ENCODE measurements at places on chromosomes 12 and 14. TPM values are rescaled to one million over a fixed set of nuclear protein-coding genes. Genes with fewer than 3 reads are reported as not detected.

DNA sequence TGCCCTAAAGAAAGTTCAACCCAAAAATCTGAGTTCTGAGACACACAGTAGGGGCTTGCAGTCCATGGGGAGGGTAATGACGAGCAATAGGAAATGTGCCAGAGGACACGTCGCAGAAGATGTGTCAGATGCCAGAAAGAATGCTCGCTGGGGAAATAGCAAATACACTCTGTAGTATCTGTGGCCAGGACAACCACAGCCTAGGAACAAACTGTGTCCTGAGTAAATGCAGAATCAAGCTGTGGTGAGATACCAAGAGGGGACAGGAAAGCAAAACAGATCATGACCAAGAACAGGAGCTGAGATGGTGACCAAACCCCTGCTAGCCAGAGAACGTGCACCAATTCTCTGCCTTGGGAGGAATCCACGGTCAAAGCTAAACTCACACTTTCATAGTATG lies 9.1 kb downstream of the CRACR2A start:
- no peak for DNase-seq

- peak; percentile 94 for DNase-seq
These were observed 7.3 kb downstream of the PHB2 start for GRCh38 chr12:6963016-6963731.

DNA sequence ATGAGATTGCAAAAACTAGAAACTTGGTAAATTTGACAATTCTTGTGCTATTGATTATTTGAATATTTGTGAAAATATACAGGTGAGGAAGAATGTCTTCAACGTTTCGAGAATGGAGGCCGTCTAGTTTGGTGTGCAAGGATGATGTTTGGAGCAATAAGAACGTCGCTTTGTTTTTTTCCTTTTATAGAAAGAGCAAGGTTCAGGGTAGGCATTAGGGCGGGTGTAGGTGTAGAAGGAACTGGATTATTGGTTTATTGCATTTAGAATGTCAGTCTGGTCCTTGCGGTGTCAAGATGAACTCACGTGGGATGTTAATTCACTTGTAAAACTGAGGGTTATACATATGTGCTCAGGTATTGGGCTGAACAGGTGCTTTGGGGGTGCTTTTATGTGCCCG lies 1.1 kb downstream of the RPS26 start:
- DNase-seq = no peak

GRCh38 chr12:20187456-20187855 lies 180.9 kb upstream of the PDE3A start:
- DNase-seq = no peak

DNA sequence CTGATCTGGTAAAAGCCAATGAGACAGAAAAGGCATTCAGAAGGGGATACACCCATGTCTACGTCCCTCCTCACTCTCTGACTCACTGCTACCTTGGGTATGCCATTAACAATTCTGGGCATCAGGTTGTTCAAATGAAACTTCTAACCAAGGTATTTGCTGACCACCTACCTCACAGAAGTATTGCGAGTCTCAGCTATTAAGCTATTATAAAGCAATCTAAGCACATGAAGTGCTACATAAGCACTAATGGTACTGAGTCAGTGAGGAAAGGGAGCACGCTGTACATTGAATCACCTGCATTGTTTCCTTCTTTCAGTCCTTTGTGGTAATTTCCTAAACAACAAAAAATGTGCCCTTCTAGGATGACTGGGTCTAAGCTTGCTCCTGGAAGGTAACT lies 62.8 kb upstream of the CCDC91 start:
- DNase-seq = no peak

GRCh38 chr12:121823101-121823726 lies 19.4 kb downstream of the SETD1B start:
- DNase-seq = peak; percentile 76

GRCh38 chr12:88918161-88918560 lies 337.9 kb upstream of the KITLG start:
- DNase-seq = no peak

DNA sequence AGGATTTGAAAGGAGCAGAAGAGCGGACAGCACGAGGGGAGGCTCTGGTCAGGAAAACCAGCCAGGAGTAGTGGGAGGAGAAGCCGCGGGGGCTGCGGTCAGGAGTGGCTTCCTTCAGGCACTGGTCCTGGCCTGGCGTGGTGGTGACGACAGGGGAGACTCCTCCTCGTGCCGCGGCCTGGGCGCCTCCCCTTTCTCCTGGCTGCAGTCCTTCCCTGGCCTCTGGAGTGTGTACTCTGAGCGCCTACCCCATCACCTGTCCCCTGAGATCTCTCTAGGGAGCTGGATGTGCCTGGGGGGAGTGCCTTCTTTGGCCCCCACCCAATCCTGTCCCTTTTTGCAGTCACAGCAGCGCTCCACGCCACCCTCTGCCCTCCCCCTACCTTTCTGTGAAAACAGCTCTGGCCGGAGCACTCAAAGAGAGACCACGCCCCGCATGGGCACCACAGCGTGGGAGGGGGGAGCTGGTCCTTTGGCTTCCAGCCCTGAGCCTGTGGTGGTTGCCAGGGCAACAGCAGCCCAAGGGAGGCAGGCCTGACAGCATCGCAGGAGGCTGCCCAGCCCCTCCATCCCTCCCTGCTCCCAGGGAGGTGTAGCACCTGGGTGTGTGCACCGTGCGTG lies 125.9 kb downstream of the CALM1 start:
- no peak for DNase-seq

- no peak for DNase-seq
These were observed 37.6 kb downstream of the SPATA7 start for GRCh38 chr14:88422919-88423650.

- no peak for DNase-seq
These were observed 10.2 kb downstream of the SCN8A start for GRCh38 chr12:51601241-51601640.

DNA sequence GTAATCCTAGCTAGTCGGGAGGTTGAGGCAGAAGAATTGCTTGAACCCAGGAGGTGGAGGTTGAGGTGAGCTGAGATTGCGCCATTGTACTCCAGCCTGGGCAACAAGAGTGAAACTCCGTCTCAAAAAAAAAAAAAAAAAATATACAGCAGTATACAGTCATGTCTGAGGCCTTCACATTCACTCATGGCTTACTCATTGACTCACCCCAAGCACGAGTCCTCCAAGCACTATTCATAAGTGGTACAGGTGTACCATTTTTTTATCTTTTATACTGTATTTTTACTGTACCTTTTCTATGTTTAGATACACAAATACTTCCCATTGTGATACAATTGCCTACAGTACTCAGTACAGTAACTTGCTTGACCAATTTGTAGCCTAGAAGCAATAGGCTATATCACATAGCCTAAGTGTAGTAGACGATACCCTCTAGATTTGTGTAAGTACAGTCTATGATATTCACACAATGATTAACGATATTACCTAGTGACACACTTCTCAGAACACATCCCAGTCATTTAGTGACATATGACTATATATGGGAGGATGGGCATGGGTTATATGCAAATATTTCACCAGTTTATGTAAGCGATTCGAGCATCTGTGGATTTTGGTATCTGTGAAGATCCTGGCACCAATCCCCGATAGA lies 12.2 kb downstream of the LLPH start:
- DNase-seq = no peak

DNA sequence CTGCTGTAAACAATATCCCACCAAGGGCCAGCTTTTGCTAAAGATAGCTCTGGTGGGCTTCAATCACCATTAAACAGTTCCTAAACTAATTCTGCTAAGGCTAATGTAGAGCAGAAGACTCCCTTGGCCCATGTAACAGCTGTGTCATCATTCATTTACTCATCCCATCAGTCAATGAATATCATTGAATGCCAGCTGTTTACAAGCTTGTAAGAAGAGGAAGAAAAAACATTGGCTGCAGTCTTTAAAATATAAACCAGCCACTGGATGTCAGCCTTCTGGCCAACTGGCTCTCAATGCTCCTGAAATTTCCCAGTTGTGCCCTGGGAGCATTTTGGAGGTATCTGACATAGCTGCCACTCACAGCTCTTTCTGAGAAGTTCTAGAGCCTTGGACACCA lies 18.0 kb upstream of the MAP3K9 start:
- DNase-seq = no peak

DNA sequence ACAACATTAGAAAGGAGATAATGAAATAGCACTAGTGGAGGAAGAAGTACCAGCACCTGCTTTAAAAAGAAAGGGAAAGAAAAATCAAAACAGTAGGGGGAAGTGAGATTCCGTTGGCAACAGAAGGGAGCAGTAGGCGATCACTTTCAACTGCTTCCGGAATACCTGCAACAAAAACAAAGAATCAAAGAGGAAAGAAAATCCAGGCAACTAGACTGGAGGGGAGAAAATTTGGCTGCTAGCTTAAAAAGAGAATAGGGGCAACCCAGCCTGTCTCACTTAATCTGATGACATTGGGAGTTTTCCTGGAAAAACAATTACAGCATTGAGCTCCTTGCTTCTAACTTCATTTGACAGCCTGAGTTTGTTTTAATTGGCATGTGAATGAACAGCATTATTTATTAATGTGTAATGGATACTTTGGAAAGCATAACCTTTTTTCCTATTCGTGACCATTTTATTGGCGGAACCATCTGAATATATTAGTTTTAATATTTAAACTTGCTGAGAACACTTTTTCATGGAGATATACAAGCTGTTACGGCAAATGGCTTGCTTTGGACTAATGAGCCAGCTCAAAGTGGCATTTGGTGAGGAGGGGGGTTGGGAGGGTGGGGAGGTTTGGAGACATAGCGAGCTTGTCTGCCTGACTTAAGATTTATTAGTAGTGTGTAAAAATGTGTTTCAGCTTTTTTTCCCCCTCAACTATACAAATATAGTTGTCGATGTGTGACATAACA lies 2.5 kb upstream of the DACT1 start:
- no peak for DNase-seq

DNA sequence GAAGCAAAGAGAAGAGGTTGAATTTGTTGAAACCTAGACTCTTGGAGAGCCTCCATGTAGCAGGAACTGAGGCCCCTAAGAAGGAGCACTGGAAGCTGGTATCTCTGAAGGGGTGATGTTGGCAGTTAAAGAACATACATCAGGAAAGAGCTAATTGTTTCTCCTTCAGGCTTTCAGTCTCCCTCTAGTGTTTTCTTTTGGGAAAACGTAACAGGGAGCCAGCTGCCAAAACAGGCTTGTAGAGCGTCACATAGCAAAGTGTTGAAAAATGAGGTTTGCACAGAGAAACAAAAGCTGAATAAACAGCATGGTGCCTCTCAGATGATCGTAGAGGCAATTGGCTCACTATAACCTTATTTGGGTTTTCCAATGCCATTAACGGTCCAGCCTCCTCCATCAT lies 46.9 kb upstream of the CAND1 start:
- DNase-seq = no peak

DNA sequence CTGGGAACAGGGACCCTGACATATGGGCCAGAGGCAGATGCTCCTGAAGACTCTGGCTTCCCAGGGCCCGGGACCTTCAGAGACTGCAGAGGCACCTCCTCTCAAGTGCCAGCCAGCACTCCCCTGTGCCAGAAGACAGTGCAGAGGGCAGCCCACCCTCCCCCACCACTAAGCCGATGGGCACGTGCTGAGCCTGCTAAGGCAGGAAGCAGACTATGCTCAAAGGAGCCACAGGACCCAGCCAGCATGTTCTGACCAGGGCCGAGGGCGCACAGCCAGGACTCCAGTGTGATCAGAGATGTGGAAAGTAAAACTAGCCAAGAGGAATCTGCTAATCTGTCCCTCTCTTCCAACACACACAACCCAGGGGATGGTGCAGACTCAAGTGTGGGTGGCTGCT lies 29.8 kb downstream of the DIO3 start:
- peak; percentile 49 for DNase-seq

DNA sequence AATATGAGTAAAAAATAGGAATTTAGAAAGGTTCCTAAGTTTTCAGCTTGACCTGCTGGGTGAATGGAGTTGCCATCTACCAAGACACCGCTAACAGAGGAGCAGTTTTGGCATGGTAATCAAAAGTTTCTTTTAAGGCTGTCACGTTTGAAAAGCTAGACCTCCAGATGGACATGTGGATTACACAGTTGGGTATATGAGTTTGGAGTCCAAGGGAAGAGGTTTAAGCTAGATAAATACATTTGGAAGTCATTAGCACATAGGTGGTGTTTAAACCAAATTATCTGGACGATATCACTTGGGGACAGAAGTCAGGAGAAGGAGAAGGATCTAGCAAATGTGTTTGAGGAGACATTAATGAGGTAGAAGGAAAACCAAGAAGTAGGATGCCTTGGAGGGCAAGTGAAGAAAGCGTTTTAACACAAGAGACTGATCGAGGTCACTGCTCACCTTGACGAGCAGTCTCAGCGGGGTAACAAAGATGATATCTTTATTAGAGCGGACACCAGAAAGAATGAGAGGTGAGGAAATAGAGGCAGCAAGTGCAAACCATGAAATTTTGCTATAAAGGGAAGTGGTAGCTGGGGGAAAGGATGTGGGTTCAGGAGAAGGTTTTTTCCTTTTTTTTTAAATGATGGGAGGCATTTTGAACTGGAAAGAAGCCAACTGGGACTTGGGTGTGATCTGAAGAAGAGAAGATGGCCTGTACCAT lies 17.6 kb downstream of the PNP start:
- DNase-seq = no peak

DNA sequence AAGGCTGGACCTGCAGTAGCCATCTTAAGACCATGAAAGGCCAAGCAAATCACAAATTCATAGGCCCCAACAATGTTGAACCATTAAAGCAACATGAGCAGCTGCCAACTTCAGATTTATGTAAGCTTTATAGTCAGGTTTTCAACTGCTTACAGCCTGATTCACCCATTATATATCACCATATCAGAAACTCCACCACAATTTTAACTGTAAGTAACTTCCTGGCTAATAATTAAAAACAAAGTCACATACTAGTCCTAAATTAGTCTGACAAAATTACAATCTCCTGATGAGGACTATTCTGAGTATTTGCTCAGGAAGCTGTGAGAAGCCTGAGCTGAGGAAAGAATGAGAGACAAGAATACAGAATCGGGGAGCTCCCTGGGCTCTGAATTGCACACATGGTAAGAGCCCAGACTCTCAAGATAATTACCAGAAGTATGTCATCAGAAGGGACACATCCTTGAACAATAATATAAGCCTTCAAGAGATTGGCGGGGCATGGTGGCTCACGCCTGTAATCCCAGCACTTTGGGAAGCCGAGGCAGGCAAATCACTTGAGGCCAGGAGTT lies 55.1 kb downstream of the NUMB start:
- DNase-seq = no peak

DNA sequence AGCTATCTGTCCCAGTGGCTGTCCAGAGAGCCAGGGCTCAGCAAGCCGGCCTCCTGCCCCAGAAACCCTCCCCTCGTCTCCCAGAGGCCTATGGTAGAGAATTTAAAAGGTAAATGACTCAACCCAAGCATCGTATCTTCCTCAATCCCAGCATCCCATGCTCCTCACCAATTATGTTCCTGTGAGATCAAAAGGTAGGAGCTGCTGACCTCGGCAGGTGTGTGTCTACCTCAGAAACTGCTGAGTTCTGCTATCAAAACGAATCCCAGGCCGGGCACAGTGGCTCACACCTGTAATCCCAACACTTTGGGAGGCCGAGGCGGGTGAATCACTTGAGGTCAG lies 49.3 kb downstream of the FOXN3 start:
- no peak for DNase-seq

GRCh38 chr12:13128291-13128965 lies 25.0 kb upstream of the GSG1 start:
- DNase-seq = no peak

- DNase-seq = no peak
These were observed 88.3 kb downstream of the LRRK2 start for GRCh38 chr12:40312982-40313576.

FLVCR2 gene
- 2.8 TPM for total RNA-seq

SBNO1 gene
- 9.3 TPM for total RNA-seq

AMN gene
- 1.5 TPM for total RNA-seq

GPRC5D gene
- total RNA-seq = 0.24 TPM

IFNG-AS1 gene
- total RNA-seq = 0.22 TPM

Measured in pancreas (tissue), 10 donors.